ENCODE measurements at places on chromosomes 7 and 10.
A peak's percentile ranks its signal among the peaks of the same experiment; 100 is the strongest.

GRCh38 chr10:104253606-104254410 is 884 bp upstream of the GSTO1 start:
- DNase-seq: no peak

DNA sequence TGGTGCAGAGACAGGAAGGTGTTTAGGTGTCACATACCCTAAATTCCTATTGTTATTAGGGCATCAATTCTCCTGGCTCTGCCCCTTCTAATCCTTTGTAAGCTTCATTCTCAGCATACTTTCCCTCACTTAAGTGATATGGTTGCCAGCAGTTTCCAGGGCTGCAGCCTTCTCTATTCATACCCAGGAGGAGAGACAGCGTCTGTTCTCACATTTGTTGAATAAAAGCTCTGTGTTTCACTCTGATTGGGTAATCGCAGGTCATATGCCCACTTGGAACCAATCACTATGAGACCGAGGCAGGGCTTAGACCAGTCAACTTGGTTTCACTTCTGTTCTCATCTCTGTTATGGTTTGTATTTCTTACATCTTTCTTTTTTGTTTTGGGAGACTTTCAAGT is 109.6 kb upstream of the MTPN start:
- DNase-seq: no peak

- no peak for DNase-seq
Measured at GRCh38 chr10:716821-717220, 27.4 kb upstream of the DIP2C start.

GRCh38 chr10:122665329-122665860 is 34.3 kb downstream of the C10orf120 start:
- no peak for DNase-seq

DNA sequence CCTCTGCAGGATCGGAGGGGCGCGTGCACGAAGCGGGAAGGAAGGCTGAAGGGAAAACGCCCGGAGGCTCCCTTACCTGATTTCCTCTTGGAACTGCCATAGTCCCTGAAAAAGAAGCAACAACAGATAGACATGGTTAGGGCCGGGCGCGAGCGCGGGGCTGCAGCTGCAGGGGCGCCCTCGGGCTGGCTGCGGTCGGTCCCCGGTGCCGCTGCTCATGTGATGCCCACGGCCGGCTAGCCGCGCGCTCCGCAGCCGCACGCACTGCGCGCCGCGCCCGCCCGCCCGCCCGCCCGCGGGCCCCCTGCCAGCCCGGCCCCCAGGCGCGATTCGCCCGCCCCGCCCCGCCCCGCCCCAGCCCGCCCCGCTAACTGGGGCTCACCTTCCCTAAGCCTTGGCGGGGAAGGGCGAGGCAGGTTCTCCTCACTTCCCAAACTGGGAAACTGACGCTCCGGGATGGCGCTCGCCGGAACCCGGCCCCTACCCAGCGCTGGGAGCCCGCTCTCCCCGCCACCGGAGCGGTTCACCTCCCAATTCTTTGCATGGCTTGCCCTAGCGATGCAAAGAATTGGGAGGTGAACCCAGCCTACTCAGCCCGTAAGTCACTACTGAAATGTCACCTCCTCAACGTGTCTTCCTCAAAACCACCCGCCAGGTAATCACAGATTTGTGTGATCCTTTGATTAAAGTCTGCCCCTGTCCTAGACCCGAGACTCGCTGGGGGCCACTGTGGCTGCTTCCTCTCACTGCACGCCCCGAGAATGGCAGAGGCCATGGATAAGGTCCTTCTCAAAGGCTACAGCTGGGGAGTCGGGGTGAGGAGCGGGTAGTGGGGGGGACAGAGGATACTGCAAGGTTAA is 162.2 kb downstream of the SH3PXD2A start:
- peak; percentile 38 for DNase-seq

- DNase-seq: peak; percentile 8
Measured at GRCh38 chr7:106143711-106144337, 31.7 kb upstream of the SYPL1 start.

DNA sequence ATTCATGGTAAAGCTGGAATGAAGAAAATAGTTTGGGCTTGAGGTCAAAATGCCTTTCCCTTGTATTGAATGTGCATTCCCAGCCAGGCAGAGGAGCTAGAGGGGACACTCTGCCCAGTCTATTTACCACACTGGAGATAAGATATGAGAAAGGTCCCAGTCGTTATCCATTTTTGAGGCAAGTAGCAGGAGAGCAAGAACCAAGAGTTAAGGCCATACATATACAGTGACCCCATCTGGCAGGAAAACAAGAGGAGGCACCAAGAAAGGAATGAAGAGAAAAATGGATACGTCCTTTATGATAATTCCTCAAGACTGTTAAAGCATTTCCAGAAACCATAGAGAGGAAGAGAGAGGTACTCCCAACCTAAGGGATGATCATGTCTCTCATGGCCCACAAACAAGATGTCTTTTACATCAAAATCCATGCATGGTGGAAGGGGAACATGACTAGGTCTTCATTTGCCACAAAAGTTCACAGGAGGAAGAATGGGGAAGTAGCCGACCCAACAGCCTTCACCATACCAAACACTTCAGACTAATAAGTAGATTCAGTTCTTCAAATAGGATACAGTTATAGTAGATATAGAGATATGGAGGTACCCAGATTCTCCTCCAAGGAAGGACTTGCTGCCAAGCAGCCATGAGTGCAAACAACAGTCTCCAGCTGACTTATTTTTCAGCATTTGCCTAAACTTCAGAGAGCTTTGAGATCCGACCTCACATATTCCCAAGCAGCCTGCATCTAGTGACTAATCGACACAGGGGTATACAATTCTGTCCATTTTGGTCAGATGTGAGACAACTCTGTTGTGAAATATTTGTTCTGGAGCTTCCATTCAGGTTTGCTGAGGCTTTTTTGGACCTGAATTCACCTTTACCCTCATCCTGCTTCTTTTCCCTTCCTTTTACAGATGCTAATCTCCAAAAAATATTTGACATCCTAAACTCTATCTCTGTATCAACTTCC is 61.1 kb upstream of the CCDC71L start:
- no peak for DNase-seq
